ENCODE measurements at places on chromosomes 7 and 10.

DNA sequence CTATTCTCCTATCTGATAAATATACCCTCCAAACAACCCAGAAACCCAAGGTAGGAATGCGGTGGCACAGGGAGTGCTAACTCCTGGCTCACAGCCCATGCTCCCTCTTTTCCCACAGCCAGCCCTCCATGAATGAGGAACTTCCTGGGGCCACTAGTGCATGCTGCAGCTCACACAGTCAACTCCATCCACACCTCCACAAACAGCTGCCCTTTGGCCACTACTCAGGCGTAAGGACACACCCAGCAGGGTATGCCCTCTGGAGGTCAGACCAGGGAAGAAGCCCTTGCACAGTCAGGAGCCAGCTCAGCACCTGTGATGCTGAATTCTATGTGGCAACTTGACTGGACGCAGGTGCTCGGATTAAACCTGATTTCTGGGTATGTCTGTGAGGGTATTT is 85.2 kb upstream of the PIK3CG start:
- no peak for DNase-seq

DNA sequence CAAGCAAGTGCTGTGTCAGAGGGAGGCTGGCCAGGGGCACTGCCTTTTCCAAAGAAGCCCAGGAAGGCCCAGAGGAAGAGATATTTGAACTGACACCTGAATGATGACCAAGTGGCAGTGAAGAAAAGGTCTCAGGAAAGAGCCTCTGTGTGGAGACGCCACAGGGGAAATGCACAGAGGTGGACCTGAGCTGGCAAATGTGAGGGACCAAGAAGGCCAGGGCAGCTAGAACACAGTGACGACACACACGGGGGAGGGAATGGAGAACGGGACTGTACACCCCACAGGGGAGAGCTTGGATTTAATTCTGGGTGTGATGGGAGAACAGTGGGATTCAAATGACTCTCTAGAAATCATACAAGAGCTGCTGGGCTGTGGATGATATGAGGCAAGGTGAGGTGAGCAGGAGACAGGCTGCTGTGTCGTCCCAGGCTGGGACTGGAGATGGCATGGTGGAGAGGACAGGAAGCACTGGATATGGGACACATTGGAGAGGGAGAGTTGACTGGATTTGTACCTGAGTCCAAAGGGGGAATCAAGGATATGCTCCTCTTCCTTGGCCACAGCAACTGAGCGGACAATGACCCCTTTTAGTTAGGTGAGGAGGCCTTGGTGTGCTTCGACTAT is 84.2 kb upstream of the DDC start:
- no peak for DNase-seq

DNA sequence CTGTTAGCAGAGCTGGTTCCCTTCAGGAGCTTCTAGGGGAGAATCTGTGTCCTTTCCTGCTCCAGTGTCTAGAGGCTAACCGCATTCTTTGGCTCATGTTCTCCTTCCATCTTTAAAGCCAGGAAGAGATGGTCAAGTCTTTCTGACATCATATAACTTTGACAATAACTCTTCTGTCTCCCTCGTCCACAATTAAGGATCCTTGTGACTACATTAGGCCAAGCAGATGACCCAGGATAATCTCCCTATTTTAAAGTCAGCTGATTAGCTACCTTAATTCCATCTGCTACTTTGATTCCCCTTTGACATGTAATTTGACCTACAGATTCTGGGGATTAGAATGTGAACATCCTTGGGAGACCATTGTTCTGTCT is 28.1 kb upstream of the SLC26A4 start:
- no peak for DNase-seq

DNA sequence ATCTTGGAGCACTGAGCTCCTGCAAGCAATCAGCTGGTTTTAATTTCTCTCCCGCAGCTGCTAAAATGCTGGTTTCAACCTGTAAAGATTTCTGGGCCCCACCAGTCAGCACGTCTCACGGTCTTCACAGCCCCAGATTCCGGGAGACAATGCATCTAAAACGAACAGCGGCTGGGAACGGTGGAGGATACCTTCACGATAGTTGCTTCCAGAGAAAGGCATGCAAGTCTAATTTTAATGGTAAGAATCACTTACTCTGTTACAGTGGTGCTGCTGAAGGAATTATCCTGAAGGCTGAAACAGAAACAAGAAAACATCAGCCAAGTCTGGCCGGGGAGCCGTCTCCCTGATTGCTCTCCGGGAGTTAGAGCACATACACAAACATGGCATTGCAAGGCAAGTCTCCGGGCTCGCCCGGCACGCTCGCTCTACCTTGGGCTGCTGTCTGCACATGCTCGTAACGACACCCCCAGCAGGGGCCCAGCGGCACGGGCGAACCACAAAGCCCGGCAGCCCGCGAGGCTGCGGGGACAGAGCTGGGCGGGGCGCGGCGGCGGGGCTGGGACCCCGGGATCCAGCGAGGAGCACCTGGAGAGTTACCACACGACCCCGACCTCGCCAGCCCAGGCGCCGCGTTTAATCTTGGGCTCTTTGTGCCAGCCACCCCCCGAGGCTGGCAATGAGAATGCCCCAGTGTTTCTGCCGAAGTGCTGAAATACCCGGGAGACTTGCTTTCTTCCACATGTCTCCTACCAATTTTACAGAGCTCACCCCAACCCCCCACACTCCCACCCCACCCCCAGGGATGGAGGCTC is at the start of gene FAM13C:
Gene FAM13C, minus strand, starts transcription at position 406 of the 815 bp plus-strand sequence. Its CDS starts 89 bp downstream, at position 317.
- no peak for DNase-seq

GRCh38 chr7:35792873-35793489 is 7.9 kb upstream of the SEPTIN7 start:
- no peak for DNase-seq

DNA sequence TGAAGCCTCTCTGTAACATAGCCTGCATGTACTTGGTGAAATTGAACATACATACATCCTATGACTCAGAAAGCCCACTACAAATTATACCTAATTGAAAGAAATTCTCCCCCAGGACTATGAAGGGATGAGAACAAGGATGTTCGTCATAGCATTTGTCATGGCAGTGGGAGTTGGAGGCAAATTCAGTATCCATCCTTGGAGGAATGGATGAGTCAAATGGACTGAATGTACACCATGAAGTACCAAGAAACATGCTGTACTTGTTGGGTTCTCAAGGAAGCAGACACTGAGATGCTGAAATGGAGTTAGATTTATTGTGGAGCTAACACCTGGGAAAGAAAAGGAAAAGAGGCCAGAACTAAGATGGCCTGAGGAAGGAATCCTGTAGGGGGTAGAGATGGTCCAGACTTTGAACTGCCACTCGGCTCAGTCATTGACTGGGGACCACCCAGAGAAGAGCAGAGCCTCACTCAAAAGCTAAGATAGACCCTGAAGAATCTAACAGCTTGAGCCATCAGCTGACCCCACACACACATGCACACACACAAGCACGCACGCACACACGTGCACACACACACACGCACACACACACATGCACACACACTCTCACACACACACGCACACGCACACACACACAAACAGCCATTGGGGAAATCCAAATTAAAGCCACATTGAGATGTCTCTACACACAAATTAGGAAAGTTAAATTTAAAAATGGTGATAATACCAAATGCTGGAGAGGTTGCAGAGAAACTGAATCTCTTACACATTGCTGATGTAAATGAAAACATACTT is 22.3 kb downstream of the AOC1 start:
- no peak for DNase-seq

DNA sequence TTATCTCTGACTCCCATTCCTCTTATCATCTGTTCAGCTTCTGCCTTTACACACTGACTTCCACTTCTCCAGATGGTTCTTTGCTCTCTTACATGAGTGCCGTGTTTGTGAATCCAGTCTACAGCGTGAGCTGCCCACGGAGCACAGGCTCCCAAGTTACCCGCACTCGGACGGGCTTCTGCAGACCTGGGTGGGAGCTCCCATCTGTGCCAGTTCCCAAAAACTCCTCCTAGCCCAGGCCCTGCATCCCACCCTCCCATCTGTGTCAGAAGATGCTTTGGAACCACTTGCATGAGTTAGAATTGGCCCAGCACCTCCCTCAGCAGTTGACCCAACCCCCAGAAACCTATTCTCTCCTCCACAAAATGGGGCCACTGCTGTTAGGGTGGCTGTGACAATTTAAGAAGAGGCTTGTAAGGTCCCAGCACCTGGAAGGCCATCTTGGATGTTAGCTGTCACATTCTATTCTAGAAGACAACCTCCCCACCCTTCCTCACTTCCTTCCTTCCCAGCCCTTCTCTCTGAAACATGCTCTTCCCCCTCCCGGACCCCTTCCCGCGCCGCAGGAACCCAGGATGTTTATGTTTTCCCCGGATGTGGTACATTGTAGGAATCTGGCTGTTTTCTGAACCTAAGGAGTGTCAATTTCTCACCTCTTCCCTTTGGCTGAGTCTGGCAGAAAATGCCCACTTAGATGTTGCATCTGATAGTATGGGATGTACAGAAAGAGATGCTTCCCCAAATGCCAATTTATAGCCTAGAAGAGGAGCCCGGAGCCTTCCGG is 79.2 kb downstream of the CCDC3 start:
- no peak for DNase-seq

DNA sequence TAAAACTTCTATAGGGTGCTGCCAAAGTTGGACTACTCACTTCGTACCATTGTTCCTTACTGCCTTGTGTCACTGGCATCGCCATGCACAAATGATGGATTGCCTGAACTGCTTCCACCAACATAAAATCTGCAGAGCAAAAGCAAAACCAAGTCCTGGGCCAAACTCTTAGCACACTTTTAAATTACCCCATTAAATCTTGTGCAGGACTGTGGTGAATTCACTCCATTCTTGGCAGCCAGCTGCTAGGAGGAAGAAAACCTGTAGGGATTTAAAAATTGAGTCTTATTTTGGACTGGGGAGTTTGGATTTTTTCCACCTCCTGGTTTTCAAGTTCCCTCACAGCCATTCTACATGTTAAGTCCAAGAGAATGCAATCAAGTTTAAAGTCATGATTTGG is 646.9 kb downstream of the SORCS3 start:
- DNase-seq = no peak

DNA sequence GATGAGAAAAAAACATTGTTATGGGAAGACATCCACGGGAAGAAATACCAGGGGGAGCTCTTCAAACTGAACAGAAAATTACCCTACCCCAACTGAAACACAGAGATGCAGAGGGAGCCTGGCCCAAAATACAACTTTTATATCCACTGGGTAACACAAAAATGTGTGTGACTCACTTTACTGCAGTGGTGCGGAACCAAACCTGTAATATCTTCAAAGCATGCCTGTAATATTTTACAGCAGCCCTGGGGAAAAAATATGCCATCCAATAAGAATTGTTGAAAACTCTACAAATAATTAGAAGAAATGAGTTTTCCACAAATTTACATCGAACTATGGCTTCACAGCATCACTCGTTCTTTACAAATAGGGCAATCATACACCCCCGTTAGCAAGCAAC is 49.8 kb upstream of the SRRM3 start:
- no peak for DNase-seq
